ENCODE measurements at places on chromosomes 13 and 19.

GRCh38 chr19:41705393-41706174, 2.8 kb upstream of the CEACAM5 start:
- no peak for DNase-seq

GRCh38 chr19:14102102-14102696, 11.6 kb upstream of the SAMD1 start:
- no peak for DNase-seq

- no peak for DNase-seq
These were observed 17.0 kb upstream of the DOCK9 start for GRCh38 chr13:98994896-98995295.

DNA sequence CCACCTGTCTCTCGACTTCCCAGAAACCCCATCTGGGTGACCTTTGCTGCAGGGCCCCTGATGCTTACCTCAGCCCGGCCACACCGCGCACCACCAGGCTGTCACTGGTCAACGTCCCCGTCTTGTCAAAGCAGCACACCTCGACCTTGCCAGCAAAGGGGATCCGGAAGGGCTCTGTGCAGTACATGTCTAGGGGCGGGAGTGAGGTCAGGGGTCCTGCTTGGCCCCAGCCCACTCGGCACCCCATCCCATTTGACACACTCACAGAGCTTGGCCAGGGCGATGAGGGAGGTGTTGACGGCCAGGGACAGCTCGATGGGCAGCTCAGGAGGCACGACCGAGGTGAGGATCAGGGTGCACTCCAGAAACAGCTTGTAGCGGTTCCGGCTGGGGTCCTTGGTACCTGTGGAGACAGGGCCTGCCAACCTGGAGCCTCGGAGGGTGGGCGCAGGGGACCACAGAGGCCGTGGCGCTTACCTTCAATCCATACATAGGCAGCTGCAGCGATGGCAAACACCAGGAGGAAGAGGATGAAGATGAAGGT, 8.4 kb downstream of the ATP13A1 start:
- DNase-seq, result no peak

DNA sequence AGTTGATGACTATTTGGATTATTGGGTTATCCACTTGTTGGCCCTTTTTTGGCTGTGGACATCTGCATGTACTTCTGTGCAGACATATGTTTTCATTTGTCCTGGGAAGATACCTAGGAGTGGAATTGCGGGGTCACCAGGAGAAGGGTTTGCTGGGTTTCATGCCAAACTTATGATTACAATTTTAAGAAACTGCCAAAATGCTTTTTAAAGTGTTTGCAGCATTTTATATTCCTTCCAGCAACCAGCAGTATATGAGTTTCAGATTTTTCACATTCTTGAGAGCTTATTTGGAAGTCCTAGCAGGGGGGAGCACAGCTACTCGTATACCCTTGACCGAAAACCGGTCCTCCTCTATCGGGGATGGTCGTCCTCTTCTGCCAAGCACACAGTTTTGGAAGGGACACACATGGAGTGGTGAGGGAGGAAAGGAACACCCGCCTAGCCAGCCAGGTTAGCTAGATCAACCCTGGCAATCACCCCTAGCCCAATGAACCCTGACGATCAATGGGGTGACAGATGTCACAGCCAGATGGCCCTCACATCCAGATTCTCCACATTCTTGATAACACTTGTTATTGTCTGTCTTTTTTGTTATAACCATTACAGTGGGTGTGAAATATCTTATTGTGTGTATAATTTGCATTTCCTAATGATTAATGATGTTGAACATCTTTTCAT, 26.7 kb upstream of the RNF113B start:
- peak; percentile 38 for DNase-seq

DNA sequence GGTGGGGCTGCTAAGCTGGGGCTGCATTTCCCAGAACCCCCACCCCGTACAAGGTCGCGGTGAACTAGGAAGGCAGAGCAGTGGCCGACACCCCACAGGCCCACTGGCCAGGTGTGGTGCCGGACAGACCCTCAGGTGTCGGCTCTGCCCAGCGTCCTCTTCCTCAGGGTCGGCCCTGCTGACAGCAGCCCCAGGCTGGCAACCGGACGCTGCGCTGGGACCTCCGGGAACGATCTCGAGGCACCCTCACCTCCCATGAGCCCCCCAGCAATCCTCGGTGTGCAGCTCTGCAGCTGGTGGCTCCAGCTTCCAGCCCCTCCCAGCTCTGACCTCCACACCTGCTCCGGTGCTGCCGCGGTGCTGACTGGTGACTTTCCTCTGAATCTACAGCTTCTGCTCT, 142.9 kb upstream of the SPACA7 start:
- DNase-seq, result no peak

- no peak for DNase-seq
These were observed 1.3 kb downstream of the FPR3 start for GRCh38 chr19:51796195-51796679.

DNA sequence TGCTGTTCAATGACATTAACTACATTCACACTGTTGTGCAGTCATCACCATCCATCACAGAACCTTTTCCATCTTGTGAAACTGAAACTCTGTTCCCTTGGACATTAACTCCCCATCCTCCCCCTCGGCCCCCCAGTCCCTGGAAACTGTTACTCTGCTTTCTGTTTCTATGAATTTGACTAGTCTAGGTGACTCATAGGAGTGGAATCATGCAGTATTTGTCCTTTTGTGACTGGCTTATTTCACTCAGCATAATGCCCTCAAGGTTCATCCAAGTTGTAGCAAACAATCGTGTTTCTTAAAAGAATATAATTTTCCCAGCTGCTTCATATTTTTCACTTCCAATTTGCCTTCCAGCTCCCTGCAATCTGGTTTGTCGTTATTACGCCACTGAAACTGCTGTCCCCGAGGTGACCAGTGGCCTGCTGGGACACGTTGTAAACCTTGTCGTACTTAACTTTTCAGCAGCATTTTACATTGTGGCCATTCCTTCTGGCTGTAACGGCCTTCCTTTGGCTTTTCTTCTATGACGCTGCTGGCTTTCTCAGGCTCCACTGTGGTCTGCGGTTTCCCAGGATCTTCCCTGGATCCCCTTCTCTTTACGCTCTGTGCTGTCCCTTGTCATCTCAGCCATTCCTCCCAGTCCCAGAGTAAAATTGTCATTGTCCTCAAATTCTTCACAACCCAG, 74.0 kb downstream of the DHRS12 start:
- peak; percentile 73 for DNase-seq

DNA sequence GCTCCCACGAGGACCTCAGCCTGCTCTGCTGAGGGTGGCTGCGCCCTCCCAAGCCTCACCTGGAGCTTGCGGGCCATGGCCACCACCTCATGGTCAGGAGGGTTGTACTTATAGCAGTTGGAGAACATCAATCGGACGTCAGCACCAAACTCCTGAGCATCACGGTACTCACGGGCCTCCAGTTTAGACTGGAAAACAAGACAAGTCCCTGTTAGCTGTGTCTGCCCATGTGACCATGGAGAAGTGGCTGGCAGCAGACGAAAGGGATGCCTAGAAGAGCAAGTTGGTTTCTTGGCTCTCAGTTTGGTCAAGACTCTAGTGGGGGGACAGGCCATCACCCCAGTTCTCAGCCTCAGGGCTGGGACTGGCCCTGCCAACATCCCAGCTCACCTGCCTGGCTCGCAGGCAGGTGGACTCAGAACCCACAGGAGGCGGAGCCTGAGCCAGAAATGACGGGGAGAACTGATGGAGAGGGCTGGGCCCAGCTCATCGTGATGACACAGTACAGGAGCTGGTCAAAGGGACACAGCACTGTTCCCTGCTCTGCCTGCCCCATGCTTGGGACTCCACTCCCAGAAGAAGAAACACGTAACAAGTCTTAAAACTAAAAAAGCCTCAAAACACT, 31.2 kb upstream of the EPHX3 start:
- DNase-seq, result no peak

DNA sequence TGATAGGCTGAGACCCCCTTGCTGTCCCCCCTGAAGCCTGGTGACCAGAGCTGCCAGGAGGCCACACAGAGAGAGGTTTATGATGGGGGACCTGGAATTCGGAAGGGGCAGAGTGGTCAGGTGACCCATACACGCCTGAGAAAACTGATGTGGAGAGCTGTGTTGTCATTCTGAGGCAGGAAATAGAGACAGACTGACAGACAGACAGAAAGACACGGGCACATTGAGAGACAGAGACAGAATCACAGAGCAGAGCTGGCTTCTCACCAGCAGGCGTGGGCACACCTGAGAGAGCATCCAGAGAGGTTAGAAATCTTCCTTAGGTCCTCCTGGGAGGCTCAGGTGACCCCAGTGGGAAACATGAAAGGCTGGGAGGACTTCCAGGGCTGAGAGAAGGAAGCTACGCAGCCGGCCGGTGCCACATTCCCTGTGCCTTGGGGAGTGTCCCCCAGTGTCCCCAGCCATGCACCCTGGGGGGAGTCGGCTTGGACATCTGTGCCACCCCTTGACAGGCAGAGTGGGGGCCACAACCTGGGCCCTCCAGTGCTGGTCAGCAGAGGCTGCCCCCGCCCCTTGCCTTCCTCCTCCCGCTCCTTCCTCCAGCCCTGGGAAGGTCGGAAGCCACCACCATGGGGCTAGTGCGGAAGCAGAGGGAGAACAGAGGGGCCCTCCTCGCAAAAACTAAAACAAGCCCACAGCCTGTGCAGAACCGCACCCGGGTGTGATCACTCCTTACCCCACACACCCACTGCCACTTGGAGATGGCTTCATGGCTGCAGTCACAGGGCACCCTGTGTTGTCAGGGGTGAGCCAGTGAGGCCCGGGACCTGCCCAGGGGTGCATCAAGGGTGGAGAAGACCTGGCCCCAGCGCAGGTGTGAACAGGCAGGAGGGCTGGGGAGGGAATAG, 2.2 kb downstream of the FFAR1 start:
- no peak for DNase-seq

- DNase-seq, result no peak
These were observed 3.2 kb downstream of the ZNF441 start for GRCh38 chr19:11769995-11770394.

GRCh38 chr19:17553256-17553655, 2.2 kb upstream of the COLGALT1 start:
- peak; percentile 80 for DNase-seq

- no peak for DNase-seq
These were observed 28.6 kb upstream of the EID2 start for GRCh38 chr19:39568604-39569003.

DNA sequence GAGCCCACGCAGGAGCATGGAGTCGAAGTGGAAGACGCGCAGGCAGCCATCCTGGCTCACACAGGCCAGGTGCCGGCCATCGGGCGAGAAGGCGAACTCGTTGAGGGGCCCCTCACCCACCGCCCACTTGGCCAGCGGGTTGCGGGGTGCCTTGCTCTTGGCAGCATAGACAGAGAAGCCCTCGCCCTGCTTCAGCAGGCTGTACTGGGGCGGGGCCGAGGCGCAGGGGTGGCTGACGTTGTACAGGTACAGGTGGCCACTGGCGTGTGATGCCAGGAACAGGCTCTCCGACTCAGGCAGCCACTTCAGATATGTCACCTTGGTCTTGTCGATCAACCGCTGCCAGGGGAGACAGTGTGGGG, 4.2 kb upstream of the DMPK start:
- no peak for DNase-seq

- DNase-seq, result no peak
These were observed 21.5 kb downstream of the CRTC1 start for GRCh38 chr19:18704971-18705370.

DNA sequence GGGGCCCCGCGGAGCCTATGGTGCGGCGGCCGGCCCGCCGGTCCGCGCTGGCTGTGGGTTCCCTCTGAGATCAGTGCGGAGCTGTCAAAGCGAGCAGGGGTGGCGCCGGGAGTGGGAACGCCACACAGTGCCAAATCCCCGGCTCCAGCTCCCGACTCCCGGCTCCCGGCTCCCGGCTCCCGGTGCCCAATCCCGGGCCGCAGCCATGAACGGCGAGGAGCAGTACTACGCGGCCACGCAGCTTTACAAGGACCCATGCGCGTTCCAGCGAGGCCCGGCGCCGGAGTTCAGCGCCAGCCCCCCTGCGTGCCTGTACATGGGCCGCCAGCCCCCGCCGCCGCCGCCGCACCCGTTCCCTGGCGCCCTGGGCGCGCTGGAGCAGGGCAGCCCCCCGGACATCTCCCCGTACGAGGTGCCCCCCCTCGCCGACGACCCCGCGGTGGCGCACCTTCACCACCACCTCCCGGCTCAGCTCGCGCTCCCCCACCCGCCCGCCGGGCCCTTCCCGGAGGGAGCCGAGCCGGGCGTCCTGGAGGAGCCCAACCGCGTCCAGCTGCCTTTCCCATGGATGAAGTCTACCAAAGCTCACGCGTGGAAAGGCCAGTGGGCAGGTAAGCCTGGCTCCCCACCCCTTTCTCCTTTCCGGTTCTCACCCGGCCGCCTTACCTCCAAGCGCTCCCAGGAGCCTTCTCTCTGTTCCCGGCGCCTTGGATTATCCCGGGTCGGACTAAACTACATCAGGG, at the start of gene PDX1:
PDX1 (plus strand) TSS at position 67 of the 743 bp plus-strand sequence; CDS start at position 206, 139 bp downstream.
- DNase-seq, result no peak

- DNase-seq, result no peak
These were observed 58.8 kb downstream of the DCLK1 start for GRCh38 chr13:36072152-36072935.

DNA sequence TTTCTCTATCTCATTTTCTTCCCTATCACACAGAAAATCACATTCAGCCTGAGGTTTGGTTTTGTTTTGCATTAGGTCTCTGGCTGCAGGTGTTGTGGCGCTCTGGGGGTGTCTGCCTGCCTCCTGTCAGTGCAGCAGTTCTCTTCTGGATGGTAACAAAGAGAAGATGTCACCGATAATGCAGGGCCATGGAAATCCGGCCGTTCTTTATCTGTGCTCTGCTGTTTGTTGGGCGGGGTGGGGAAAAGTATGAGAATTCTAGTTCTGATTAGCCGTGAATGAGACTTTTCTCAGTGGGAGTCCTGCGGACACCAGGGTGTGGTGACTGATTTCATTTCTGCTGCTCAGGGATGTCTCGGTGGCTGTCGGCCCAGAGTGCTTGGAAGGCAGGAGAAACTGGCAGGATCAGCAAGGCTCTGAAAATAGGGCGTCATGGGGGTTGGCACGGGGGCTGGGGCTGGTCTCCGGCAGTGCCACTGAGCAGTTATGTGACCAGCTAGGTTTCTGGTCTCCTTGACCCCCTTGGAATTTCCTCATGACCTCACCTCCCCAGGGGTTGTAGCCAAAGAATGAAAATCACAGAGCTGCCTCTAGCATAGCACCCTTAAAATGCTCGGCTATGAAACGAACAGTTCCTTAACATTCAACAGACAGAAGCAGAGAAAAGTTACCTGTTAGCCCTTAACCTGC, 5.0 kb downstream of the RNF113B start:
- DNase-seq, result no peak

DNA sequence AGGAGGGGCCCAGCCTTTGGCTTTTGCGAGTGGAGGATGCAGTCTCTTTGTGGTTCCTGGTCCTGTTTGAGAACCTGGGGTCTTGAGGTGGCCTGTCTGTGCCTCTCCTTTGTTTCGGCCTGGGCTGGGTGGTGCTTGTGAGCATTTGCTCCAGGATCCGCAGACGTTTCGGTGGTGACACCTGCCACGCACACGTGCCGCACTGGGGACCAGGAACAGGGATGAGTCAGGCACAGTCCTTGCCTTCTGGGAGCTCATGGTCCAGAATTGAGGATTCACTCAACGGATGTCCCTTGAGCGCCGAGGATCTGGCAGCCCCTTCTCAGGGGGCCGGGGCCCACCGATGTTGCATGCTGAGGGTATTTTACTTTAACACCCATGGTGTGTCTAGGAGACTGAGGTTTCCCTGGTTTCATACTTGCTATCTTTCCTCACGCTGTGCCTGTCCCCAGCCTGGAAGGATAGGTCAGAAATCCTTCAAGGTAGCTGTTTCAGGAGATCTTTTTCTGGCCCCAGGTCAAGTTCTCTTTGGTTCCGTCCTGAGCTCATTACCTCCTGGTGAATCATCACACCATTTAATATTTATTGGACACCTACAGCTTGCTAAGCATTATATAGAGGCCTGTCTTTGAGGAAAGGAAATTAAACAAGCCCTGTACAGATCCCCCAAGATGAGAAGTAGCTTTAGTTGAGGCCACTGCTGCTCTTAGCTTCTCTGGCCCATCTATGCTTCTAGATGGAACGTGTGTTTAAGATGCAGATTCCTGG, 5.1 kb downstream of the HDGFL2 start:
- DNase-seq, result no peak

All from fibroblast of skin of left quadriceps (primary cell).